ENCODE measurements at places on chromosomes 11 and 22.

DNA sequence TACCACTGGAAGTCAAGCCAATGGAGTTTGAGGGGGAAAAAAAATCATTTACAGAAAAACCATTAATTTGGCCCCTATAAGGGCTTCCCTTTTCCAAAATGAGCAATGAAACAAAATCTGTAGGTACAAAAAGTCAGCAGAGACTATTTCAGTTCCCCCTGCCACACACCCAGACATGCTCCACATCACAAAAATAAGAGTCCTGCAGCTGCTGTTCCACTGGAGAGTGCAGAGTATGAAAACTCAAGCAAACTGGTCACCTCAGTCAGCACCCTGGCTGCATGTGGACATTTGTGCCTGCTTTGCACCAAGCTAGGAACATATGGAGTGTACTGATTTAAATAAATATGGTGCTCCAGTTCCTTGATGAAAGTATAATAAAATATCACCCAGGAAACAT lies 15.1 kb downstream of the POU2AF1 start:
- DNase-seq: no peak

DNA sequence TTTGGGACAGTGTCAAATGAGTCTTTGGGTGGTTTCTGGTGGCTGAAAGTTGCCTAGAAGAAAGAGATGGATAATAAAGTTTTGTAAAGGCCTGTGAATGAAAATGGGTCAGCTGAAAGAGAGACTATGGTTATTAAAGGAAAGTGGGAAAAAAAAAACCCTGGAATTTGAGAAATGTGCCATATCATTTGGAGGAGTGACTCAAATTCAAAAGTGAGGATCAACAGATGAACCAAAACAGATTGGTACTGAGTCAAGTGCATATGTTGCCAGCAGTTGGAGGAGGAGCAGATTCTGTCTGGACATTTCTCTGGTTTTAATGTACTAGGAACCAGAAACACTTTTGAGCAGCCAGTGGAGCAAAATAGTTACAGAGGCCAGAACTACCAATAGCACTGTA lies 339.8 kb downstream of the KCNA4 start:
- no peak for DNase-seq

DNA sequence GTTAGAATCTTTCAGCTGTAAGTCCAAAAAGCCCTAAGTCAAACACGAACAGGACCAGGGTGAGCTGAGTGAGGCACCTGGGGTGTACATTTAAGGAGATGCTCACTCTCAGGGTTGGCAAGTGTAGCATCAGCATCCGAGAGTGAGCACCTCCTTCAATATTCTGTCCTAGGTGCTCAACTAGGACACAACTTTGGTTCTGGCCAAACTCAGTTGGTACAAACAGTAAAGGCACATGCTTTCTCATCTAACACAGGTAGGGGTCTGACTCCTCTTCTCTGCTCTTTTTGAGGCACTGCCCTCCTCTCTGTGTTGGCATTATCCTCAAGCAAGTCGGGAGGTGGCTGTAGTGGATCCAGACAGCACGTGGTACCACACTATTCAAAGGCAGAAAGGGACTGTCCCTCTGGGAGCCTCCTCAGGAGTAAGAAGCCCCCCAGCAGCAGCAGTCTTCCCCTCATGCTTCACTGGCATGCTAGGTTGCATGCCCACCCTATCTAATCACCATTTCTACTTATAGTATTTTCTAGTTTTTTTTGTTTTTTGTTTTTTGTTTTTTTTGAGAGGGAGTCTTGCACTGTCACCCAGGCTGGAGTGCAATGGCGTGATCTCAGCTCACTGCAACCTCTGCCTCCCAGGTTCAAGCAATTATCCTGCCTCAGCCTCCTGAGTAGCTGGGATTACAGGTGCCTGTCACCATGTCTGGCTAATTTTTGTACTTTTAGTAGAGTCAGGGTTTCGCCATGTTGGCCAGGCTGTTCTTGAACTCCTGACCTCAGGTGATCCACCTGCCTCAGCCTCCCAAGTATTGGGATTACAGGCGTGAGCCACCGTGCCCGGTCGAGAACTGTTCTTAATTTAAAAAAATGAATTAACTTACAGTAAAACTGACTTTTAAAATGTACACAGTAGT lies 14.7 kb upstream of the MAPK1 start:
- DNase-seq: no peak

GRCh38 chr11:75323609-75324008 lies 27.9 kb downstream of the ARRB1 start:
- no peak for DNase-seq

GRCh38 chr11:19763330-19763729 lies 50.7 kb downstream of the NAV2 start:
- no peak for DNase-seq

DNA sequence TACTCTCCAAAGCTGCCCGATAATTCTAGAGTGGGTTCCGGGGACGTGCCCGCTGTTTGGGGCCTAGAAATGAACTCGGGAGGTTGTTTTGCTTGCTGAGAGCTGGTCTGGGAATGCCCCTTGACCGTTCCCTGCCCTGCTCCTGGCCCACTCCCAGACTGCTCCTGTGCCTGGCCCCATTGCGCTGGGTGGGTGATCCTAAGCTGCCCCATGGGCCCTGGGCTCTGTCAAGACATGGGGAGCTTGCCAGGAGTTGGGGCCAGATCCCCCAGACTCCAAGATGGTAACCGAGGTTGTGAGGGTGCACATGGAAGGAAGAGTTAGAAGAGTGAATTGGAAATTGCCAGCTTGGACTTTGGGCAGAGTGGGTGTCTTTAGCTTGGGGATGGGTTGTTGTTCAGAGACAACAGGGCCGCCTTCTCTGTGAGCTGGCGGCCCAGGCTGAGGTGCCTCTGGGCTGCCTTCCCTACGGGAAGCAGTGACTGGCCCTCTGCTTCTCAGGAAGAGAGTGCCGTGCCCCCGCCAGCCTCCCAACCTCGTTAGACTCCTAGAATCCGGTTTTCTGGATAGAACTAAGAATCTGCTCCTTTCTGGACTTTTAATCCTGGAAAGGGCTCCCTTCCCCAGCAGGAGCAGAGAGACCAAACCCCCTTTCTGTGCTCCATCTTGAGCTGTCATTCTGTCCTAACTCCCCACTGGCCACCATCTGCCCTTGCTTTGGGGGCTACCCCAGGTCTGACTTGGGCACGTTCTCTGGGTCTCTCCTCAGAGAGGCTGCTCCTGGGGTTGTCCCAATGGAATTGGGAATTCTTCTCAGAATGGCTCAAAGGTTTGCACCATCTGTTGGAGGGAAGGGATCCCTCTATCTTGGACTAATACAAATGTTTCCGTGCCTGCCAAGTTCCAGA lies 1.8 kb downstream of the ST3GAL4 start:
- DNase-seq: no peak
